ENCODE measurements at places on chromosomes 7 and 10.

GRCh38 chr7:17600340-17600752, 301.9 kb downstream of the AHR start:
- DNase-seq = no peak

GRCh38 chr10:132450466-132450824, 53.4 kb downstream of the PWWP2B start:
- DNase-seq = no peak

DNA sequence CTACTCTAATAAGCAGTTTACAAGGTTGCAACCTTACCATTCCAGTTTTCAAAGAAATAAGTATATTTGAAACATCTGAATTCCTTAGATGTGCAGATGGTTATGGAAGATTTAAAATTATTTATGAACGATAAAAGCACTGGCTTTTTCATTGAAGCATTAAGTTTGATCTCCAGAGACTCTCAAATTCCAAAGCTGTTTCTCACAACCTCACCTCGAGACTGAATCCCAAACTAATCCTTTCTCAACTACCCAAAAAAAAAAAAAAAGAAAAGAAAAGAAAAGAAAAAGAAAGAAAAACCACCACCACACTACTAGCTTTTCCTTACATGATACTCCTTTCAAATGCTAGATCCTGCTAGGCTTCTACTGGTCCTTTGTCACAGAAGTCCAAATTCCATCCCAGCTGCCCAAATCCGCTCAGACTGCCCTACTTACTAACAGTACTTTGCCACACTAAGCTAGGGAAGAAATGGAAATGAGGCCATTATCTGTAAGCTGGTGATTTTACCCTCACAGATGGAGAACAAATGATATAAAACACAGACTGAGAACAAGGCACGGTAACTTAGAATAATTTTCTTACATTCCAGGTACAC, 100.6 kb upstream of the CDK1 start:
- DNase-seq = no peak

DNA sequence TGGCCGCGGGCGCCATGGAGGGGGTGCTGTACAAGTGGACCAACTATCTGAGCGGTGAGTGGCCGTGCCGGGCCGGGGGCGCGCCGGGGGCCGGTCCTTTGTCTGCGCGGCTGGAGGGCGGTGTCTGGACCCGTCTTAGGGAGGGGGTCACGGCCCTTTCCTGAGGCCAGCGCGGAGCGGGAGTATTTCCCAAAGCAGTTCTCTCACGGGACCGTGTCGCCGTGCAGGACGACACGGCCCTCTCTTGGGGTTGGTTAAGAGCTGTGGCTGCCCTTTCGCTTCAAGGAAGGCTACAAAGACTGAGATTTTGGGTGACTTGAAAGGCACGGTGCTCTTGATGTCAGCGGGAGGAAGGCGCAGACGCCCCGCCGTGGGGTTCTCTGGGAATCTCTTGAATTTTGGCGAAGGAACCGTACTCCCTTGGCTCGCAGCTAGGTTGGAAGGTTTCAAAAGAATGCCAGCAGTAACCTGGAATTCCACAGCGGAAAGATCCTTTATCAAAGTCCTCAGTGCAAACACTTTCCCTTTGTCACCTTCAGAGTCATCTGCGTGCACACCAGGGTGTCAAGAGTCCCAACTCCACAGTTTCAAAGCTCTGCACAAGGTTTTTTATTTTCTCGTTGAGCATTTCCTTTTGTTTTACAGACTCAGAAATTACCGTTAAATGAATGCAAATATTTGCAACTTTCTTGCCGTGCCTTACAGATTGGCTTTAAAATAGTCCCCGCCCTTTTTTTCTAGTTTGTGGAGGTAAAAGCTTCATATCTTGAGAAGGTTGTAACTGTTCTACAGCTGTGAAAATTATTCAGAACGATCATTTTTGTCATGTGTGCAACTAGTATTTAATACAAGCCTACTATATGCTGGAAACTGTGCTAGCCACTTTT, 780 bp downstream of the PLEKHA8 start:
- DNase-seq = peak; percentile 41

GRCh38 chr10:45144326-45145070, 143.8 kb downstream of the ZNF22 start:
- no peak for DNase-seq

DNA sequence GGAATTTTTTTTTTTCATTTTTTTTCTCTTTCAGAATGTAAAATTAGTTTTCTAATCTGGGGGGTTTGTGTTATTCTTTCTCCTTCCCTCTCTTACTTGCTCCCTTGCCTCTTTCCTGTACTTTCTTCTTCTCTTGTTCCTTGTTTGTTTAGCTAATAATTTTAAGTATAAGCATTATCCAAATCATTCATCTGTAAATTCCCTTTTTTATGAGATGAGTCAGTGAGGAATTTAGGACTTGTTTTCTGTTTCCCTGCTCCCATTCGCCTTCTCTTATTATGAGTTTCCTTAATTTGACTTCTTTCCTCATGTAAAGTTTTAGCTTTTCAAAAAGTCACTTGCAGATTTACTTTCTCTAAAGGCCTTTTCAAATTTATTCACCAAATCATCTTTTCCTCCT, 154.6 kb upstream of the ETV1 start:
- DNase-seq = no peak

DNA sequence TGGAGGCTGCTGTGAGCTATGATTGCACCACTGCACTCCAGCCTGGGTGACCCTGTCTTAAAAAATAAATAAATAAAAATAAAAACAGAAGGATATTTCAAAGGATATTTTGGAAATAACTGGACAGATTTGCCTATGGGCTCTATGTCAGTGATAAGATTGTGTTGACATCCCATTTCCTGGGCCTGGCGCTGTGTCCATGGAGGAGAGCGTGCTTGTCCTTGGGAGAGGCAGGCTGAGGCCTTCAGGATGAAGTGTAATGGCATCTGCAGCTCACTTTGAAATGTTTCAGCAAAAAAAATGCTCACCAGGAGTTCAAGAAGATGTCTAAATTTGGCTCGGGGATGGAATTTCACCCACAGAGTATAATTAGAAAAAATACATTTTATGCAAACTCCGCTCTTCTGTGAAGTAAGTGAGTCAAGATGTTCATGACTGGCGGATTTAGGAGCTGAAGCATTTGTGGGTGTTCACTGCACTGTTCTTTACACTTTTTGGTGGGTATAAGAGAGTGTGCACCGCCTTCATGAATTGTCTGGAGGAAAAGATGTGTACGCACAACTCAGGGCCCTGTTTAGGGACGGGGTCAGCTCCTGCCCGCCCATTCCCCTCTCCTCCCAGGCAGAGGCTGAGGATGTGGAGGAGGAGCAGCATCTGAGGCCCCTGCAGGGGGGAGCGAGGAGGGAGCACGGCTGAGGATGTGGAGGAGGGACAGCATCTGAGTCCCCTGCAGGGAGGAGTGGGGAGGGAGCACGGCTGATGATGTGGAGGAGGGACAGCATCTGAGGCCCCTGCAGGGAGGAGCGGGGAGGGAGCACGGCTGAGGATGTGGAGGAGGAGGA, 18.5 kb upstream of the FOXL3 start:
- DNase-seq = no peak

- DNase-seq = no peak
Measured at GRCh38 chr10:15704581-15704968, 15.1 kb downstream of the ITGA8 start.

DNA sequence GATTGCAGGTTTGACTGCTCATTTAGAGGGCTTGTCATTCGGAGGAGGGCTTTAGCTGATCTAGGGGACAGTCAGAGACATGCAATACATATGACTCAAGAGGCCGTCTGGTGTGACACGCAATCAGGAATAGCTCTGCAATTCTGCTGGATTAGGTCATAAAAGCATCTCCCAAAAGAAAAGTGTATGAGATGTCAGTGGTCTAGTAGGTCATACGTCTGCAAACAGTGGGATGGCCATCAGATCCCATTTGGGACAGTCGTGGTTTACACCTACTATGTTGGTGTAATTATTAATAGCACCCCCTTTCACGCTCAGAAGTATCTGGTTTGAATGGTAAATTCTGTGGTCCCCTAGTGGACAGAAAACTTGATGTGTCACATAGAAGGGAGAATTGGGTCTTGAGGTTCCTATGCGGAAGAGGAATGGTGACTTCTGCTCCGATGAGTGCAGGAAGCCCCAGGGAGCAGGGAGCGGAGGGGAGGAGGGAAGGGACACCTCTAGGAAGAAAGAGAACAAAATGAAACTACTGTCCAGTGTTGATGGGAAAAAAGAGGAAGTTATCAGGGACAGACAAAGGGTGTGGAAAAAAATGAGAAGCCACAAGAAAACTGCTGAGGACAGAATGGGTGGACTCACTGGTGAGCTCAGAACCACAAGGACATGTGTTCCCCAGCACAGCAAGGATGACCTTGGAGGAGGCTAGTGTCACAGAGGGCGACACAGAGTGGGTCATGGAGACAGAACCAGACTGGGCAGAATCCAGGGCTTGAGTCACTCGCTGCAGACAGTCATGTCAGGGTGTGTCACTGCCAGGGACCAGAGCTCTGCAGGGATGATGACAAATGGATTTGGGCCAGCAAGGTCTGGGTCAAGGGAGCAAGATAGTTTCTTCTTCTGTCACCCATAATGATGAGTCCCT, 59.9 kb downstream of the MAP3K8 start:
- peak; percentile 26 for DNase-seq

Data from CD4-positive, alpha-beta T cell treated with Interleukin-17A for 1 hour (primary cell).